ENCODE measurements at places on chromosomes 7 and 10. TPM values are rescaled to one million over a fixed set of nuclear protein-coding genes. Genes with fewer than 3 reads are reported as not detected.

TBX20 gene
- polyA plus RNA-seq = not detected

OR9A4 gene
- 0.18 TPM for polyA plus RNA-seq

MYL10 gene
- not detected for polyA plus RNA-seq

SHTN1 gene
- 24.3 TPM for polyA plus RNA-seq

RSPH10B2 gene
- polyA plus RNA-seq = 2.1 TPM

MUC3A gene
- 0.19 TPM for polyA plus RNA-seq

NUTM2E gene
- 0.64 TPM for polyA plus RNA-seq

CPXM2 gene
- polyA plus RNA-seq = 4.6 TPM

TLL2 gene
- polyA plus RNA-seq = 0.91 TPM

ENTPD1 gene
- polyA plus RNA-seq = 26.9 TPM

MYO3A gene
- 8.5 TPM for polyA plus RNA-seq

CRTAC1 gene
- 24.9 TPM for polyA plus RNA-seq

CALHM3 gene
- polyA plus RNA-seq = not detected

CPA1 gene
- polyA plus RNA-seq = 1.3 TPM

PRR15 gene
- polyA plus RNA-seq = 6.9 TPM

CFAP43 gene
- 11.9 TPM for polyA plus RNA-seq

DNAH11 gene
- polyA plus RNA-seq = 5.2 TPM

AGR3 gene
- polyA plus RNA-seq = 2.4 TPM

ANKMY2 gene
- polyA plus RNA-seq = 36.7 TPM
